ENCODE measurements at places on chromosomes 6 and 20.

- no peak for DNase-seq
These were observed 19.5 kb downstream of the KIAA0408 start for GRCh38 chr6:127439718-127440117.

DNA sequence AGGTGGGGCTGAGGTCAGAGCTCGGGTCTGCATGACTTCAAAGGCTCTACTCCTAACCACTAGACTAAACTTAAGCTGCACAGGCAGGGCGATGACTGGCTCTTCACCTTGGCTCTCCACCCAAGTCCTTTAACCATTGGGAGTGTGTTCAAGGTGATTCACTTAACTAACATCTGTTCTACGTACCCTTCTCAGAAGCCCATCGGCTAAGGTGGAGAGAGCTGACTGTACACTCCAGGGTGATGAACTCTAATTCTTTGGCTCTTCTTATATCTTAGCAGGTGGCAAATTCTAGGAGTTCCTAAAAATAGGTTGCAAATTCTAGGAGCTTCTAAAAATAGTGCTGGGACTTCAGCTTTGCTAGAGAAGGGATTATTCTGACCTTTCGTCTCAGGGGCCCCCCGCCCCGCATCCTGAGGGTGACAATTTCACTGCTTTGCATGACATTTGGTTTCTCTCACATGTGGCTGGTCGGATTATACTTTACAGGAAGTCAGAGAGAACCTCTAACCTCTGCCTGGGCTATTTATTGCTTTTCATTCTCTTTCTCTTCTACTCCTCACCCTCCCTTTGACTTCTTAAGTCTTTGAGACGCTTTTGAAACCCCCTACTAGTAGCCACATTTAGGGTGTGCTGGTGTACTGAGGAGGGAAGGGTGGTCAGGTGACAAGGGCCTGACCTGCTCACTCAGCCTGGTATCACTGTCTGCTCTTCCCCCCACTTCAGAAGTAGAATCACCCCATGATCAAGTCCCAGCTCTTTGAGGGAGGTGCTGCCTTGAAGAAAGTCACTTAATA lies 55.5 kb downstream of the PRDM1 start:
- DNase-seq = no peak

- no peak for DNase-seq
These were observed 18.2 kb upstream of the SRC start for GRCh38 chr20:37327748-37328147.

DNA sequence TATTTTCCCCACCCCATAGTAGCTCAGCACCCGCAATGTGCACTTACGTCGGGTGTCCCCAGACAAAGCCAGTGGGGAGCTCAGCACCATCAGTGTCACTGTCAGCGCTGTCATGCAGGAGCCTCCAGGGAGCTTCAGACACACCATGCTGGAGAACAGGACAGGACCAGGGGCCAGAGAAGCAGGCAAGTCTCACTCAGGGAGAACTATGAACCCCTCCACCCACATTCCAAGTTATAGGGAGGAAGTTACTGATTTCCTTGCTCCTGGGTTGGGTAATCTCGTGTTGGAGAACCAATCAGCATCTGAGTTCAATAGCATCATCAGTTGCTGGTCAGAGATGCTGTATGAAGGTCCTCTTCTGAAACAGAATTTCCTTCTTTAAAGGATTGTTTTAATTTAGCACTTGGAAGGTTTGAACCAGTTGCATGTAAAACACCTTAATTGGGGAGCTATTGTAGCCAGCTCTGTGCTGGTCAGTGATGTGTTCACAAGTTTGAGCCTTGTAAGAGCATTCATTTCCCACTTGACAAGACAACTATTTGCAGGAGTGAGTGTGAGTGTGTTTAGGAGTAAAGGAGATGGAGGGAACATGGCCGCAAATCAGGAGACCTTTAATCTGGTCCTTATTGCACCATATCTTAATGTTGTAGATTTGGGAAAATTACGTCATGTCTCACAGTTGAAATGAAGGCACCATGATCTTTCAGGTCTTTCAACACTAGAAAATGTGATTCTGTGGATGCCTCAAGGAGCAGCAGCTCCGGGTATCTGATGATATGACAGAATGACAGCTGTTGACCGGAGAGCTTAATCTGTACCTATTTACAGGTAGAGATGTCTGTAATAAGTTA lies at the start of gene HLA-DRB1:
Gene HLA-DRB1, minus strand, starts transcription at position 253 of the 854 bp plus-strand sequence. Its CDS starts 106 bp downstream, at position 147.
- no peak for DNase-seq

DNA sequence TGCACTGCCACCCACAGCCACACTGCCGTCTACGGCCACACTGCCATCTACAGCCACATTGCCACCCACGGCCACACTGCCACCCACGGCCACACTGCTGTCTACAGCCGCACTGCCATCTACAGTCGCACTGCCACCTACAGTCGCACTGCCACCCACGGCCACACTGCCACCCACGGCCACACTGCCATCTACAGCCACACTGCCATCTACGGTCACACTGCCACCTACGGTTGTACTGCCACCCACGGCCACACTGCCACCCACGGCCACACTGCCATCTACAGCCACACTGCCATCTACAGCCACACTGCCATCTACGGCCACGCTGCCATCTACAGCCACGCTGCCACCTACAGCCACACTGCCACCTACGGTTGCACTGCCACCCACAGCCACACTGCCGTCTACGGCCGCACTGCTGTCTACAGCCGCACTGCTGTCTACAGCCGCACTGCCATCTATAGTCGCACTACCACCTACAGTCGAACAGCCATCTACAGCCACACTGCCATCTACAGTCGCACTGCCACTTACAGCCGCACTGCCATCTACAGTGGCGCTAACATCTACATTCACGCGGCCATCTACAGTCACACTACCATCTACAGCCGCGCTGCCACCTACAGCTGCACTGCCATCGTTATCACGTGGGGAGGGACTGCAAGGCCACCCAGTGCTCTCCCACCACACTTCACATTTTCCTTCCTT lies 154.6 kb upstream of the AFDN start:
- no peak for DNase-seq

DNA sequence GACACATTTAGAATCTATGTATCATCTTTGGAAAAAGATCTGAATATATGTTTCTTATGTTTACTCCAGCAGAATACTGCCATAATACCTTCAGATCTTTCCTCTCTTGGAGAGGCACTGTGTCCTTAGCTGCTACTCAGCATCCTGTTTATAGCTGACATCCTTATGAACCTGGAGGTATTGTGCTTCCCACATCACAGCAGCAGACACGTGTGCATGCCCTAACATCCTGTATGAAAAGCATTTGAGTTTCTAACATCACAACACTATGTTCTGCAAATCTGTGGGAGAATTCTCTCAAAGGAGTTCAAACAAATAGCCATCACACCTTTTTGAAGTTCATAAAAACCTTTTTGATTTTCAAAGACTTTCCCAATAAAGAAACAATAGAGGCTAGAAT lies 216.0 kb downstream of the GJA1 start:
- DNase-seq = no peak

DNA sequence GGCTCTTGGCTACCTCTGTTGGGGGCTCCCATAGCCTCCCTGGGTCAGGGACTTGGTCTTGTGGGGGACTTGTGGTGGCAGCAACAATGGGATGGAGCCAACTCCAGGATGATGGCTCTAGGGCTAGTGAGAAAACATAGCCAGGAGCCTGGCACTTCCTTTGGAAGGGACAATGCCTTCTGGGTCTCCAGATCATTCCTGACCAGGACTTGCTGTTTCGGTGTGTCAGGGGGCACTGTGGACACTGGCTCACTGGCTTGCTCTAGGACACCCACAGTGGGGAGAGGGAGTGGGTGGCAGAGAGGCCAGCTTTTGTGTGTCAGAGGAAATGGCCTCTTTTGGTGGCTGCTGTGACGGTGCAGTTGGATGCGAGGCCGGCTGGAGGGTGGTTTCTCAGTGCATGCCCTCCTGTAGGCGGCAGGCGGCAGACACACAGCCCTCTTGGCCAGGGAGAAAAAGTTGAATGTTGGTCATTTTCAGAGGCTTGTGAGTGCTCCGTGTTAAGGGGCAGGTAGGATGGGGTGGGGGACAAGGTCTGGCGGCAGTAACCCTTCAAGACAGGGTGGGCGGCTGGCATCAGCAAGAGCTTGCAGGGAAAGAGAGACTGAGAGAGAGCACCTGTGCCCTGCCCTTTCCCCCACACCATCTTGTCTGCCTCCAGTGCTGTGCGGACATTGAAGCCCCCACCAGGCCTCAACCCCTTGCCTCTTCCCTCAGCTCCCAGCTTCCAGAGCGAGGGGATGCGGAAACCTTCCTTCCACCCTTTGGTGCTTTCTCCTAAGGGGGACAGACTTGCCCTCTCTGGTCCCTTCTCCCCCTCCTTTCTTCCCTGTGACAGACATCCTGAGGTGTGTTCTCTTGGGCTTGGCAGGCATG lies 9.2 kb downstream of the VEGFA start:
- no peak for DNase-seq

- DNase-seq = no peak
These were observed 91.8 kb downstream of the MAN1A1 start for GRCh38 chr6:119257726-119258125.

DNA sequence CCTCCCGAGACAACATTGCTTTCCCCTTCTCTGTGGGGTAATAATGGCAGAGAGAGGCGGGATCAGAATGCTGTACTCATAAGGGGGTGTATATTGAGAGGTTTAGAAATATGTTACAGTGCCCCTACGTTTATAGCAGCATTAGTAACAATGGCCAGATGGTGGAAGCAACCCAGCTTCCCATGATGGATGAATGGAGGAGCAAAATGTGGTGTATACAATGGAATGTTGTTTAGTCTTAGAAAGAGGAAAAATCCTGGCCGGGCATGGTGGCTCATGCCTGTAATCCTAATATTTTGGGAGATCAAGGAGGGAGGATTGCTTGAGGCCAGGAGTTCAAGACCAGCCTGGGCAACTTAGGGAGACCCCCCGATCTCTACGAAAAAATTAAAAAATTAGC lies 12.9 kb downstream of the BANF2 start:
- DNase-seq = no peak

DNA sequence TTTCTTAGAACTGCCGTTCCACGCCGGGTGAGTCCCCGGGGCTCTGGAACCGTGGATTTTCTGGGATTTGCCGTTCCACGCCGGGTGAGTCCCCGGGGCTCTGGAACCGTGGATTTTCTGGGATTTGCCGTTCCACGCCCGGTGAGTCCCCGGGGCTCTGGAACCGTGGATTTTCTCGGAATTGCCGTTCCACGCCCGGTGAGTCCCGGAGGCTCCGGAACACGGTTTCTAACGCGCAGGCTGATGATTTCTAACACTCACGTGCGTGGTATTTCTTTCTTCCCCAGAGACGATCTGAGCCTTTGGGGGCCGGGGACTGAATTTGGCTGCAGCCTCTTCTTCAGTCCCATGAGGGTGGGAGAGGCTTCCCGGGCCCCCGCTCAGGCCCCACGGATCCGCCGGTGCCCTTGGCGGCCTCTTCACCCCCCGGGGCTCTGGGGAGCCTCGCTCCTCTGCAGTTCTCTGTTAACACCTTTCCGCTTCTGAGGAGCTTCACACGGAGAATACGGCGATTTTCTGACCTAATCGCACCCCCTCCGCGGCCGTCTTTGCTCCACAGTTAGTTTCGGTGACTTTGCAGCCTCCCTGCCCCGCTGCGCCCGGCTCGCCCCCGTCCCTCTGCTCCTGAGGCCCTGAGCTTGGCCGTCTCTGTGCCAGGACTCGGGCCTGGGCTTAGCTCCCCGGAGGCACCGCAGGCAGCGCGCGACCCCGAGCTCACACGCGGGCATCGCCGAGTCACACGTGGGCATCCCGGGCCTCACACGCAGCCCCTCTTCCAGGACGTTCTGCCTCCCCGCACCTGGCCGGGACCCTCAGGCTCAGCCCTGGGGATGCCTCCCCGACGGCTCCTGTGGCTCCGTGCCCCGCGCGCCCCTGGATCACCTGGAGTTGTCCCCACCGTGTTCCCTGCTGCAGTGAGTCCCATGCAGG lies 7.2 kb upstream of the KIF25 start:
- DNase-seq = no peak
